ENCODE measurements at places on chromosomes 3 and 15.

GRCh38 chr3:106124818-106125217 lies 256.0 kb upstream of the CBLB start:
- DNase-seq = no peak

GRCh38 chr3:68874551-68875348 lies 57.6 kb downstream of the TAFA4 start:
- no peak for DNase-seq

- no peak for DNase-seq
Observed at GRCh38 chr15:66897971-66898370, 167.4 kb upstream of the SMAD3 start.

- no peak for DNase-seq
Observed at GRCh38 chr3:112605285-112605684, 35.7 kb downstream of the CCDC80 start.

GRCh38 chr15:99556011-99556410 lies 9.8 kb upstream of the MEF2A start:
- DNase-seq = no peak

GRCh38 chr3:141796889-141797781 lies 33.9 kb downstream of the GRK7 start:
- peak; percentile 44 for DNase-seq

GRCh38 chr3:52017586-52017985 lies 21.9 kb upstream of the RPL29 start:
- DNase-seq = no peak

- DNase-seq = no peak
Observed at GRCh38 chr15:87829332-87830050, 427.0 kb downstream of the NTRK3 start.

- no peak for DNase-seq
Observed at GRCh38 chr3:148246291-148246923, 451.3 kb upstream of the AGTR1 start.

- DNase-seq = no peak
Observed at GRCh38 chr15:43498990-43499389, 6.0 kb upstream of the TP53BP1 start.

GRCh38 chr15:48674876-48675275 lies 29.4 kb upstream of the FBN1 start:
- DNase-seq = no peak

- no peak for DNase-seq
Observed at GRCh38 chr3:27718459-27718858, 3.7 kb downstream of the EOMES start.

GRCh38 chr15:34810443-34811129 lies 15.2 kb upstream of the ACTC1 start:
- DNase-seq = no peak

DNA sequence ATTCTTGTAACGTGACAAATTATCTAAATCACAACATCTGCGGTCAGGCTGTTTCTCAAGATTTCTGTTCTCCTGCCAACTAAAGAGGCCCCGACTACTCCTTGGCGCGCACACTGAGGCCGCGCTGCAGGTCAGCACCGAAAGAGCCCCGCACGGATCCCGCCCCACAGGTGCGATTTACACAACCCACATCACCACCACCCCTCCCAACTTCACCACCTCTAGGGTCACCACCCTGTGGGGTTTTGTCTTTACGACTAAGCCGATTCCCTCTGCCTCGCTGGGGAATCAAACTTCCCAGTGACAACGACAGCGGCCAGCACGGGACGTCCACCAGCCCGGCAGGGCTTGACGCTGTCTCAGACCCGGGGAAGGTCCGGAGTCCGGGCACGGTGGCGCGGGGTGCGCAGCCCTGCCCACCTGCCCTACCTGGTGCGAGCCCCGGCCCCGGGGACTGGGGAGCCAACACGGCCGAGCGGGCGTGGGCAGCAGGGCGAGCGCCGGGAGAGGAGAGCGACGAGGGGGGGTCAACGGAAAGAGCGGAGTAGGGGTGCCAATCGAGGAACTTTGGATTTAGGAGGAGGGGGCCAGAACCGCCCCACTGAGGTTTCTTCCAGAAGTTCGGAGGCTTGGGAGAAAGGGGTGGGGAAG lies 764 bp downstream of the UACA start:
- no peak for DNase-seq

GRCh38 chr15:70407336-70407670 lies 309.6 kb upstream of the TLE3 start:
- no peak for DNase-seq

DNA sequence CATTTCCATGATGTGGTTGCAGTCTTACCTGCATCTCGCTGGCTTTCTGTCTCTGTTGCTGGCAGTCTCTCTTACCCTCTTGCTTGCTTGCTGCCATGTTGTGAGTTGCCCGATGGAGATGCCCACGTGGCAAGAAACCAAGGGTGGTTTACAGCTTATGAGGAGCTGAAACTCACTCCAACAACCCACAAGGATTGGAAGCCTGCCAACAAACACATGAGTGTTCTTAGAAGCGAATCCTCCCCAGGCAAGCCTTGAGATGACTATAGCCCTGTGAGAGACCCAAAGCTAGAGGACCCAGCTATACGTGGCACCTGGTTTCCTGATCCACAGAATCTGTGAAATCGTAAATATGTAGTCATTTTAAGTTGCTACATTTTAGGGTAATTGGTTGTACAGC lies 490.9 kb upstream of the ADAMTS9 start:
- no peak for DNase-seq

DNA sequence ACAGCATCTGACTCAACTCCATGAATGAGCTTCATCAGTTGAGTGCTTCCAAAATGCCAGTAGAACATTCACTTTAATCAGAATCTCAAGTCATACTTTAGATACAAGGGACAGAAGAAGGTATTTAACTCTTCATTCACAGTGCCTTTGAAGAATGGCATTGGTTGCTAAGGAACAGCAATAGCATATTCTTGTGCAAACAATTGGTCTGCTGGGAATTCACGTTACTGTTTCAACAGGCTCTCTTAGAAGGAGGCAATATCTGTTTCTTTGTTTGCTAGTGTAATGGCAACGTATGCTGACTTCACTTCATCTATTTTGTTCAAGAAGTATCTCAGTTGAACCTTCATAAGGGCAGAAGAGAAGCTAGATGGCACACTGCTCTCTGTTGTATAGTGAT lies 113.9 kb downstream of the TMEM108 start:
- no peak for DNase-seq

- no peak for DNase-seq
Observed at GRCh38 chr15:69117431-69117871, 43.0 kb upstream of the GLCE start.

DNA sequence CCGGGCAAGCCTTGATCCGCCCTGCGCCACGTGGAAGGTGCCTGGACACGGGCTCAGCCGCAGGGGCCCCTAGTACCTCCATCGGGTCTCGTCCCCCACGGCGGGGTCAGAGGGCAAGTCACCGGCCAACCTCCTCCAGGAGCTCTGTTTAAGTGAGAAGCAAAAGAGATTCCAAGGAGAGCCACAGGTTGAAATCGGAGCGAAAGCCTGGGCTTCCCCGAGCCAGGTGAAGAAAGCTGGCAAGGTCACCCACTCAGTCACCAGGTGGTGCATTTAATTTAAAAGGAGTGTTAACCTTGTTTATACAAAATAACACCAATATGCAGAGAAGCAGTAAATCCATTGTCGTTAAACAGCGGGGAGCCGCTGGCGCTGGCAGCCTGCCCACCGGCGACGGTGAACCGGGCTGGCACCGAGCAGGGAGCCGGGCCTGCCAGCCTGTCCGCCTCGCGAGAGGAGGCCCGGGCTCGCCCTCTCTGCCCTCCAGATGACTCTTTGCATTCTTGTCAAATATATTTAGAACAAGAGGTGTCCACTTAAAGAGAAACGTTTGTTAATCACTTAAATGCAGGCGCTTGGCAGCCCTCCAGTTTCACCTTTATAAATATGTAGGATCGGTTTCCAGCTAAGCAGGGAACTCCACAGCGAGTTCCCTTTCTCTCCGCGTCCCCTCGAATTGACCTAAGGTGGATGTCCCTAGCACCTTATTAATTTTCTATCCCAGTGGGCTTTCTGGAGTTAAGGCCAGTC lies 277.3 kb upstream of the NR2F2 start:
- no peak for DNase-seq

GRCh38 chr15:68589053-68589452 lies 10.3 kb downstream of the CORO2B start:
- no peak for DNase-seq

DNA sequence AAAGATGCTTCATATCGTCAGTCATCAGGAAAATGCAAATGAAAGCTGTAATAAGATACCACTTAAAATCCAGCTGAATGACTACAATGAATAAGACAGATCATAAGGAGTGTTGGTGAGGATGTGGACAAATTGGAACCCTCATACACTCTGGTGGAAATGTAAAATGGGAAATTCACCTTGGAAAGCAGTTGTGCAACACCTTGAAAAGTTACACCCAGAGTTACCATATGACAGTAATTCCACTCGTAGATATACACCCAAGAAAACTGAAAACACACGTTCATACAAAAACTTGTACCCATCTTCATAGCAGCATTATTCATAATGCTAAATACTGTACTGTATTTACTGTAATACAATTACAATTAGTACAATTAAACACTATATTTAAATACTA lies 2.3 kb downstream of the TTC23 start:
- DNase-seq = no peak

- DNase-seq = no peak
Observed at GRCh38 chr3:79654019-79654418, 113.8 kb downstream of the ROBO1 start.

DNA sequence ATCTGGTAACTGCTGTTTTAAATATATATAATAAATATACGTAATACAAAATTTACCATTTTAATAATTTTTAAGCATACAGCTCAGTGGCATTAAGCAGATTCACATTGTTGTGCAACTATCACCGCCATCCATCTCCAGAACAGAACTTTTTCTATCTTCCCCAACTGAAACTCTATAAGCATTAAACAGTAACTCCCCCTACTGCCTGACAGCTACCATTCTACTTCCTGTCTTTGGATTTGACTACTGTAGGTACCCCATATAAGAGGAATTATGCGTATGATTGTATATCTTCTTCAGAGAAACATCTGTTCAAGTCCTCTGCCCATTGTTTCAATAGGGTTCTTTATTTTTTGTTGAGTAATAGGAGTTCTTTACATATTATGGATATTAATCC lies 36.8 kb downstream of the EID1 start:
- DNase-seq = no peak

GRCh38 chr3:30708472-30708871 lies 102.1 kb downstream of the TGFBR2 start:
- DNase-seq = no peak

GRCh38 chr3:115598216-115598615 lies 25.1 kb upstream of the GAP43 start:
- DNase-seq = no peak

GRCh38 chr15:67863442-67863987 lies 23.7 kb upstream of the RNU6-1 start:
- DNase-seq = peak; percentile 73

GRCh38 chr15:25095179-25095578 lies 140.4 kb downstream of the SNRPN start:
- DNase-seq = no peak

- DNase-seq = no peak
Observed at GRCh38 chr3:57889807-57890206, 118.4 kb upstream of the FLNB start.

GRCh38 chr15:73395671-73396070 lies 26.9 kb upstream of the HCN4 start:
- no peak for DNase-seq

DNA sequence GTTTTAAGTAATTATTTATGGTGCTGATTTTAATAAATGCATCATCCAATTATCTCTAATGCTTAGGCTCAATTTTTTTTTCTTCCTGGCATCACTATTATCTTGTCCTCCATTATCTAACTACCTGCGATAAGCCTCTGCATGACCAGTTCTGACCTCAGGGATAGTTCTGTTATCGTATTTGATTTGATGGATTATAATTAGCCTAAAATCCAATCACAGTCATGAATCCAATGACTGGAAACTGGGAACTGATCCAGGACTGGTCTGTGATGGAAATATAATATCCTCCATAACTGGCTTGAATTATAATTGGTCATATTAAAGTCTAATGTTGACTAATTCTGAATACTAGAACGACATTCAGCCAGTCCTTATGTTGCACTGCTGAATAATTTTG lies 1.1 kb downstream of the MYH15 start:
- DNase-seq = no peak

DNA sequence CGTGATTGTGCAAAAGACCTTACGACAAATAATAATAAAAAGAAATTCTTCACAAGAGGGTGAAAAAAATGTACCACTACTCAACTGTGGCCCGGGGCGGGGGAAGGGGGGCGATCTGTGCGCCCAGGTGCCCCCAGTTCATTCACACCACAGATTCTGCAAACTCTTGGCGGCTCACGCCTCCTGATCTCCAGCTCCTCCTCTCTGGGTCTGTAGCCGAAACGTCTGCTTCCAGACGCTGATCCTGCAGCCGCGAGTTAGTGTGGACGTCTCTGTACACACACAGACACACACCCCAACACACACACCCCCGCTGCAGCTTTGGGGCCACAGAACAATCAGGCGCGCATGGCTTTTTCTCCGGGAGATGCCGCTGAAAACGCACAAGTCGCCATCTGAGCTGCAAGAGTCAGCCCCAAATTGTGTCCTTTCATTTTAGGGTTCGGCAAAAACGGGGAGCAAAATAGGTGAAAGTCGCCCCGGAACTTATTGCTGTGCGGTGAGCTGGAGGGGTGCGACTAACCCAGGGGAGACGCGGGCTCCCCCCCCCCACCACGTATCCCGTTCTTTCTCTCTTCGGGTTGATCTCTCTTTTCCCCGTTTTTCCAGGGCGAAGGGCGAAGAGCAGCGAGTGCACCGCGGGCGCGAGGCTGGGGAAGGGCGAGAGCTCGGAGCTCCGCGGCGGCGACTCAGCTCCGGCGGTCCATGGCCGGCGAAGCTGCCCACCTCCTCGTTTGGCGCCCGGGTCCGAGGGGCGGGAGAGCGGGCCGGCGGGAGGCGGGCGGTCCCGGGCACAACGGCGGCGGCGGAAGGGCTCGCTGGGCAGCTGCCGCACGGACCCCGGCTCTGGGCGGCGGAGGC lies 505 bp upstream of the WNT5A start:
- DNase-seq = no peak
